ENCODE measurements at places on chromosomes 4 and X.

DNA sequence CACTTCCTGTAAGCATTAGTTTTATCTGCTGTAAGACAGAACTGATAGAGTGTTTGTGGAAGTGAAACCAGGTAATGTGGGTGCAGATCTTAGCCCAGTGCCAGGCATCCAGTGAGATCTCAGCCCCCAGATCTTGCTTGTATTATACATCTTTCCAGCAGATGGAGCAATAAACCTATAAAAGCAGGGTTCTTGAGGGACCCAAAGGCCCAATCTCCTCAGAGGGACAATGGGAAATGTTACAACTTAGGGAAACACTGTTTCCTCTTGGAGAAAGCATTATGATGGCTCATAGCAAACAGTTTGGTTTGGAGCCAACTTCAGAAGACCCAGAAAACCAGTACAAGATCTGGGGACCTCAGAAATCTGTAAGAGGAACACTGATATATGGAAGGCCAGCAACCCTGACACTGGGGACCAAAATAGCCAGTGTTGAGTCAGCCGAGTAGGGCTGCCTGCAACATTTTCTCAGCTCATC is 206.3 kb downstream of the SLC7A11 start:
- DNase-seq, result no peak

GRCh38 chrX:129600981-129601424 is 53.8 kb downstream of the APLN start:
- no peak for DNase-seq

DNA sequence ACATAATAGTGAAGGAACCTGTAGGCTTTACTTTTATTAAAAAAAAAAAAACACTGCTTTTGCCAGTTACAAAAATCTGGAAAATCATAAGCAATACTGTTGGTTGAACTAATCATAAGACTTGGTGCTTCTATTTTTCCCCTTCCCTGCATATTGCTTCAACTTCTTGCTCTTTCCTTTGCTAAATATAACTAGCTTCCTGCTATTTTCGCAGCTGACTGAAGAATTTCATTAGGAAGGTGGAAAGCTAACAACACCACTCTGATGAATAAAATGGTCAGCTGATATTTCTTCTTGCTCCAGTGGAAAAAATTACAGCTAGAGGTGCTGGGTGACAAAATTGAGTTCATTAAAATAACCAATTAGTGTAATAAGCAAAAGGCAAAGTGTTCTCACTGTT is 39.3 kb downstream of the MEPE start:
- no peak for DNase-seq

- no peak for DNase-seq
Measured at GRCh38 chr4:20761826-20762225, 61.6 kb downstream of the PACRGL start.

DNA sequence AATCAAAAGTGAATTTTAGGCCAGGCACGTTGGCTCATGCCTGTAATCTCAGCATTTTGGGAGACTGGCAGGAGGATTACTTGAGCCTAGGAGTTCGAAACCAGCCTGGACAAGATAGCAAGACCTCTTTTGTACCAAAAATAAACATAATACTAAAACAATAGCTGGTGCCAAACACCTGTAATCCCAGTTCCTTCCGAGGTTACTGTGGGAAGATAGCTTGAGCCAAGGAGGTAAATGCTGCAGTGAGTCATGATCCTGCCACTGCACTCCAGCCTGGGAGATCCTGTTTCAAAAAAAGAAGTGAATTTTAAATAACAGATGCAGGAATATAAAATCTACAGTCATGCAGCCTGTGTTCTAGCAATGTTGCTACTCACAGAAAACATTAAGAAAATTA is 488.3 kb downstream of the PPARGC1A start:
- no peak for DNase-seq

GRCh38 chr4:141391771-141392170 is 171.1 kb downstream of the ZNF330 start:
- DNase-seq, result no peak

DNA sequence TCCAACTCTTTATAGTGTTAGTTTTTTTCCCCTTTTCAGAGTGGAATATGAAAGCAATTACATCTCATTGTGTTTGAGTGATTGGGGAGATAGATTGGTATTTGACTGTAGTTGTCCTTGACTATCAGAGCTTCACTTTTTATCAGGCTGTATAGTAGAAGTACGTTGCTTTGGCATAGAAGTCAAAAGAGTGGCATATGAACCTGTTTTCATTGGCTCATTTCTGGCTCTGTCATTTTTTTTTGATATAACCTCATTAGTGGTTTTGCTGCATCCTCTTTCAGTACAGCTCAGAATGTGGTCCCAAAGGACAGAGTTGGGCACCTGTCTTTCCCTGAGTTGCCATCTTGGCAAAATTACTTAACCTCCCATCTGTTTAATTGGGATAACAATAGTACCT is 1.4 kb downstream of the TMA16 start:
- no peak for DNase-seq

DNA sequence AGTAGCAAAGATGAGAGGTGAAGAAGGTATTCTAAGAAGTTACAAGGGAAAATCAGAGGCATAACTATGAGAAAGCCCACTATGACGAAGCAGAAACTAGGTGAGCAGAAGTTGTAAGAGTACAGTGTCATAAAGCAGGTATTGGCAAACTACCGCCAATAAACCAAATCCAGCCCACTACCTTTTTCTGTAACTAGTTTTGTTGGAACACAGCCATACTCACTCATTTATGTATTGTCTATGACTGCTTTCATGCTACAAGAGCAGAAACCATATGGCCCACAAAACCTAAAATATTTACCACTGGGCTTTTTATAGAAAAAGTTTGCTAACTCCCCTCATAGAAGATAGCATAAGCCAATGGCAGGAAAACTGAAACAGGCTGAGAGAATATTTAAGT is 31.8 kb upstream of the ZCCHC13 start:
- no peak for DNase-seq

- no peak for DNase-seq
Measured at GRCh38 chr4:53702334-53703266, 111.3 kb upstream of the LNX1 start.

- no peak for DNase-seq
Measured at GRCh38 chr4:121200795-121201472, 36.8 kb upstream of the TNIP3 start.

- DNase-seq, result no peak
Measured at GRCh38 chrX:130024127-130024526, 41.7 kb downstream of the BCORL1 start.

- no peak for DNase-seq
Measured at GRCh38 chr4:185120631-185120946, 22.5 kb upstream of the SLC25A4 start.

DNA sequence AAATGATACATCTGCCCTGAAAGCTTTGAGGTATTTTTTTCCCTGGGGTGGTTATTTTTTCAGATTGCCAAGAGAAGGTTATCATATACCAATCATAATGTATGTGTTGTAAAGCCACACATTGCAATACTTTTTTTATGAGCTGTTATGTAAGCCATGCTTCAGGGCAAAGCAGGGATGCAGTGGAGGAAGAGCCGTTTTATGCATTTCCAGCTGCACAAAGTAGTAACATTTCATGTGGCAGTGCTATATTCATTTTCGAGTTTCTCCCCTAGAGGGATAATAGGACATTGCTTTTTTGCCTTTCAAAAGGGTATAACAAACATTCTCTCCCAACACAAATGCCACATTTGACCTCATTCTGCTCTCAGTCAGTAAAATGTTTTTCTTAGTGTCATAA is 68.5 kb downstream of the GALNT7 start:
- DNase-seq, result no peak

DNA sequence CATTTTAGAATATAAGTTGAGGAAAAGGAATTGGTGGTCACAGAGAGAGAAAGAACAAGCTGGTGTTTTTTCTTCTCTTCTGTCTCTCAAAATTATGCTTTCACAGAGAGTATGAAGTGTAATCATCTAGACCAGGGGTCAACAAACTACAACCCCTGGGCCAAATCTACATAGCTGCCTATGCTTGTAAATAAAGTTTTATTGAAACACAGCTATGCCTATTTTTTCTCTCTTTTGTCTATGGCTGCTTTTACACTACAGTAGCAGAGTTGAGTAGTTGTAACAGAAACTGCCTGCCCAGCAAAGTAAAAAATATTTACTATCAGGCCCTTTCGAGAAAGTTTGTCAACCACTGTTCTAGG is 6.7 kb upstream of the FAM9C start:
- no peak for DNase-seq

GRCh38 chr4:105139646-105140045 is 7.0 kb upstream of the TET2 start:
- DNase-seq, result no peak

DNA sequence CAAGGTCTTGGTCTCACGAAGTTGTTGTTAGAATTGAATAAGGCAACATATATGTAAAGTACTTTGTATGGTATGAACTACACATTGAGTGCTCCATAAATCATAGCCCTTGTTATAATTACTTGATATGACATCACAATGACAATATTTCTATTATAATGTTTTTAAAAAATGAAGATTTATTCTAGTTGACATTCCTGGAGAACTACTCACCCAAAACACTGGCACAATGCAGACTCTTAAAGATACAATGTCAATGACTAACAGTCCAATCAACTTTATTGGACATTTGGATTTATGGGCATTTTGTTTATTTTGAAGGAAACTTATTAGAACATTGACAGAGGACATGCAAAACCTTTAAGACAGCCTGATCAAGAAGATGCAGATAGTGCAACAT is 55.3 kb downstream of the ASB9 start:
- DNase-seq, result no peak

DNA sequence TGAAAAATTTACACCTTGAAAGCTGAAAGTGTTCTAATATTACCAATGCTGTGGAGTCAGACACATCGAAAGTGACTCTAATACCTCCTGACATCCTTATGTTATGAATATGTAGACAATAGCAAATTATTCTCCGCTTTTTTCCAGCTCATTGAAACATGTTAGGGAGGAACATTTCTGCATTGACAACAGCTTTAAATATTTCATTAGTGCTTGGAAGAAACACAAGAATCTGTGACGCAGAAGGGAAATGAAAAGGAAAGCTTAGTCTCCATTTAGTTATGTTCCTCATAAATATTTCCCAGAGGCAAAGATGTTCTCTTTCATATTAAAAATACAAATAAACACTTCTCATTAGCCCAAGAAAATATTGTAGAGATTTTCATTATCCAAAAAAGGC is 55.8 kb upstream of the CD99 start:
- no peak for DNase-seq

DNA sequence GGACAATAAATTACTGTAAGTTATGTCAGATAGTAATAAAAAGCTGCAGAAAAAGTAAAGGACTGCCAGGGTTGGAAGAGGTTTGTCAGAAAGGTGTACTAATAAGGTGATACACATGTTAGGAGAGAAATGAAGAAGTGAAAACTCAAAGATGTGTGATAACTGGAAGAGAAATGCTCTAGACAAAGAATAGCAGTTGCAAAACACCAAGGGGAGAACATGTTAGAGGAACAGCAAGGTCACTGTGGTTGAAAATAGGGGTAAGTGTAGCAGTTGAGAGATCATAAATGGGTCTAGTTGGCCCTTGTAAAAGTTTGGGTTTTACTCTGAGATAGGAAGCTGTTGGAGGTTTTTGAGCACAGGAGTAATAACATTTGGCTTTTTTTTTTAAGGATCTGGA is 46.9 kb downstream of the HSPA4L start:
- DNase-seq, result no peak

DNA sequence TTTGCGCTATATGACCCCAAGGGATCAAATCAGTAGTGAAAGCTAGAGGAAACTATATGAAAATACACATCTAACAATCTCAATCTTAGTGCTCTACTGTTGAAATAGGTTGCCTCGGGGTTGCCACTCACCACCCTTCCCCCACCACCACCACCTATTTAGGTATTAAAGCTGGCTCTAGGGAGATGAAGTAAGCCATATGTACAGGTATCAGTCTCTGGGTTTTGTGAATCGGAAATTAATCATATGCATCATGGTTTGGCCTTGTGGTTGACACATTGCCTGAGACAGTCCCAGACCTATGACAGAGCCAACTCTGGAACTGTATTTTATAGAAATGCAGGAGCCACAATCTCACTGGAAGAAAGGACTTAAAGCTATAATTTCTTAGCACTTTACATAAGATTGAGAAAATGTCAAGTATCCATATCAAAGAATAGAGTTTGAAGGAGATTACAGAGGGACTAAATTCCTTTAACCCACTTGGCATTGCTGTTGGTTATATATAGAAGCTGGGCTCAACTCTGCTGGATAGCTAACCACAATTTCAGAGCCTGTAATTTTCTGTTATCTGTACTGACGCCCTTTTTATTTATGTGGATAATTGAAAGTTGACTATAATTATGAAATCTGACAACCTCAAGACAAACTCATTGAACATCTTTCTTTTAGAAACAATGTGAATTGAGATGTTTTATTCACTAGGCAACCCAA is 26.7 kb upstream of the BMP2K start:
- no peak for DNase-seq

- DNase-seq, result no peak
Measured at GRCh38 chr4:182015014-182015413, 228.2 kb upstream of the TENM3 start.

- DNase-seq, result no peak
Measured at GRCh38 chrX:43644124-43644701, 11.9 kb upstream of the MAOA start.

- no peak for DNase-seq
Measured at GRCh38 chrX:83819304-83819703, 41.6 kb upstream of the CYLC1 start.

- no peak for DNase-seq
Measured at GRCh38 chr4:105978684-105979296, 83.5 kb downstream of the NPNT start.

- no peak for DNase-seq
Measured at GRCh38 chr4:145938618-145939440, at the start of gene ZNF827. TSS of gene ZNF827 (minus strand) at chr4:145938823. CDS start at chr4:145938407, 416 bp downstream.

DNA sequence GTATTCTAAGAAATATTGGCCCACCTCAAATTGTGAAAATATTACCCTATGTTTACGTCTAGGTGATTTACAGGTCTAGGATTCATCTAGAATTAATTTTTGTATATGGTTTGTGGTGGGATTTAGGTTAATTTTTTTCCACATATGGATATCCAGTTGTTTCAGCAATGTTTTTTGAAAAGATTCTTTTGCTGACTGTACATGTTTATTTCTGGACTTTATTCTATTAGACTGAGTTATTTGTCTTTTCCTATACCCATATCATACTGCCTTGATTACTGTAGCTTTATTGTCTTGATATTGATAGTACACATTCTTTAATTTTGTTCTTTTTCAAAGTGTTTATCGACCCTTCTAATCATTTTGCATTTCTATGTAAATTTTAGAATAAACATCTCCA is 83.5 kb downstream of the PRKG2 start:
- DNase-seq, result no peak

DNA sequence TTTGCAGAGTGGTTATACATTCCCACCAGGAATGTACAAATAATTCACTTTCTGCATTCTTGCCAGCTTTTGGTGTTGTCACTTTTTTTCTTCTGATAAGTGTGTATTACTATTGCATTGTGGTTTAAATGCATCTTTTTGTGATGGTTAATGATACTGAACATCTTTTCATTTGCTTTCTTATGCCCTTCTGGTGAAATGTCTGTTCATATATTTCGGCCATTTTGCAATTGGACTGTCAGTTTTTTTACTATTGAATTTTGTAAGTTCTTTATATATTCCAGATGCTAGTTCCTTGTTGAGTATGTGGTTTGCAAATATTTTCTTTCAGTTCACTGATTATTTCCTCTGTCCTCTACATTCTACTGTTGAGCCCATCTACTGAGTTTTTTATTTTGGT is 19.4 kb upstream of the BMP2K start:
- no peak for DNase-seq

GRCh38 chrX:129876771-129877305 is 29.1 kb upstream of the UTP14A start:
- DNase-seq, result no peak

- no peak for DNase-seq
Measured at GRCh38 chrX:80747832-80748231, 61.8 kb downstream of the BRWD3 start.

Measured in vagina (tissue), 2 donors.